AG04450 (cell line): ENCODE measurements at places on chromosomes 2 and 18.

DNA sequence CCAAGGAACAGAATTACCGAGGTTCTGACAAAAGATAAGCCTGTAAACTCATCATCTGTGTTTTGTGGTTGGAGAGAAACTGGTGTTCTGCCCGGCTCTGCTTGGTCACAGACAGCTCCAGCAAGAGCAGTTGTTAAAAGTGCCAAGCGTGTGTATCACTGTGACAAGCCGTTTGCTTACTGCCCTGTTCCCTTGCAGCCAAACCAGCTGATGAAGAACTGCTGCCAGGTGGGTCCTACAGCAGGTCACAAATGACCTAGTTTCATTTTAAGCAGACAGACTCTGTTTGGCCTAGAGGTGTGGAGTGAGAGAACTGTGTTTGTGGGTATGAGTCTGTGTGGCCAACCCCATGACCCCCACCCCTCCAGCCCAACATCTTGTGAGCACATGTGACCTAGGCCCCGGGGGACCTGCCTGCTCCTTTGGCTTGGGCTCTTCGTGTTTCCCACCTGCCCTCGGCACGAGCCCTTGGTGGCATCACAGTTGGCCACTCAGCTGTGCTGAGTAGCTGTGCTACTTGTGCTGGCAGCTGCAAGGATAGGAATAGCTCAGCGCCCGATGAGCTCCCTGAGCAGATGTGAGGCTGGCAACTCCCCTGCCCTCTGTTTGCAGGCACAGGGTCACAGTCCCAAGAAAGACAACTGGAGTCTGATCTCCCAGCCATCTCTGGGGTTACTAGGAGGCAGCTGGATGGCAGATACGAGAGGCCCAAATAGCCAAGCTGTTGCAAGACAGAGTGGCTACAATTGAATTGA lies 9.7 kb downstream of the OXER1 start:
- DNase-seq = no peak

GRCh38 chr2:26333293-26333692 lies 12.7 kb upstream of the SELENOI start:
- DNase-seq = no peak

GRCh38 chr18:28128659-28128980 lies 48.3 kb downstream of the CDH2 start:
- DNase-seq = no peak

- DNase-seq = no peak
Measured at GRCh38 chr2:200147371-200147770, 159.1 kb upstream of the SPATS2L start.
